Hematopoietic multipotent progenitor cell treated with erythropoietin and hydrocortisone succinate and interleukin-3 and kit ligand, for 17 days (in vitro differentiated cells): ENCODE measurements at places on chromosomes 12 and 14.

GRCh38 chr12:107618106-107618505 lies 67.5 kb upstream of the PWP1 start:
- no peak for DNase-seq

DNA sequence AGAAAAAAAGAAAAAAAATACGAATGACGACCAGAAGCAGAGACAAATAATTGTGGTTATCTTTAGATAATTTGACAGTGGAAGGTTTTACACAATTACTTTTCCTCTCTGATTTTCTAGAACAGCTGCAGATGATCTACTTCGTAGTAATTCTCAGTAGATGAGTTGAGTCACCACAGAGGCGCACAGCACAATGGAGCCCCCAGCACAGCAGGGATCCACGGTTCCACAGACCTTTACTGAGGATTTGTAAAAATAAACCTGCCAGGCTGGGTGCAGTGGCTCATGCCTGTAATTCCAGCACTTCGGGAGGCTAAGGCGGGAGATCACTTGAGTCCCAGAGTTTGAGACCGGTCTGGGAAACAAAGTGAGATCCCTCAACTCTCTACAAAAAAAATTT lies 29.3 kb downstream of the AMN start:
- DNase-seq = no peak

DNA sequence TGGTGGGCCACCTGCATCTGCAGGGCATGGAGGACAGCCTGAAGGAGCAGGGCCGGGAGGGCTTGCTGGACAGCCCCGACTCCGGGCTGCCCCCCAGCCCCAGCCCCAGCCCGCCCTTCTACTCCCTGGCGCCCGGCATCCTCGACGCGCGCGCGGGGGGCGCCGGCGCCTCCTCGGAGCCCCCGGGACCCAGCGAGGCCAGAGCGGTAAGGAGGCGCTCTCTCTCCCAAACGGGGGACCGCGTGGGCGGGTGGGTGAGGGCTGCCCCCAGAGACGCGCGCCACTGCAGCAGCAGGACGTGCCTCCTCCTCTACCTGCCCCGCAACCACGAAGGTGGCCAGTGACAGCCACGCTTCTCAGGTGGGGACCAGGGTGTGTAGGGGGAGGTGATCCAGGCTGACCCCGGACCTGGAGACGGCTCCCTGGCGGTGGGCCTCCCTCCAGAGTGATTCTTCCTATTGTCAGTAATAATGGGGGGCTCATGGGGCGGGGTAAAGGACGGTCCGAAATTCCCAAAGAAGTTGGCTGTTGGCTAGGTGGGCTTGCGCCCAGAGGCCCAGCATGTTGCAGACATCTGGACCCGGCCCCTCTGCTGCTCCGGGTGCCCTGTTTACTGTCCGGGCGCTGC lies 652 bp downstream of the RFLNA start:
- DNase-seq = no peak

GRCh38 chr14:96960598-96961116 lies 163.5 kb downstream of the VRK1 start:
- DNase-seq = no peak

GRCh38 chr12:68853396-68854077 lies 45.6 kb downstream of the MDM2 start:
- no peak for DNase-seq

DNA sequence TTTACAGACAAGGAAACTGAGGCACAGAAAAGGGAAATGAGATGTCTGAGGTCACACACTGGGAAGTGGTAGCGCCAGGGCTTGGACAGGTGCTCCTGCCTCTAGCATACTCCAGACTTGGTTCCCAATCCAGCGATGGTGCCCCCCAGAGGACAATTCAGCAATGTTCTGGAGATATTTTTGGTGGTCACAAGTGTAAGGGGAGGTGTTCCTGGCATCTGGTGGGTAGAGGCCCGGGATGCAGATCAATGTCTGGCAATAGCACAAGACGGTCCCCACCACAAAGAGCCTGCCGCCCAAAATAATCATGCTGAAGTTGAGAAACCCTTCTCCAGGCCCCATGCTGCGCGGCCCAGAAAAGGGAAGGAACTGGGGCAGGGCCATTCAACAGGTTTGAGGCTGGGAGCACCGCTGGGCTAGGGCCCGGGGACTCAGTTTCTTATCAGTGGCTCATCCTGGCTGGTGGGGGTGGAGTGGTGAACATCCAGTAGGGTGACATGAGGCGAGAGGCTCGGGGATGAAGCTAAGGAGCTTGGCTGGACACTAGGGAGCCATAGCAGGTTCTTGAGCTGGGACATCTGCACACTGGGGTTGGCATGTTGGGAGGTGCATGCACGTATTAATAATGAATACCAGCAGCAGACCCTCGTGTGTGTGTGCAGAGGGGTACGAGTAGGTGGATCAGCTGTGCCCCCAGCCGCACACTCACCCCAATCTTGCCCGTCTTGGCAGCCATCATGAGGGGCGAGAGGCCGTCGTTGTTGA lies 35.1 kb downstream of the TRPV4 start:
- DNase-seq = no peak

DNA sequence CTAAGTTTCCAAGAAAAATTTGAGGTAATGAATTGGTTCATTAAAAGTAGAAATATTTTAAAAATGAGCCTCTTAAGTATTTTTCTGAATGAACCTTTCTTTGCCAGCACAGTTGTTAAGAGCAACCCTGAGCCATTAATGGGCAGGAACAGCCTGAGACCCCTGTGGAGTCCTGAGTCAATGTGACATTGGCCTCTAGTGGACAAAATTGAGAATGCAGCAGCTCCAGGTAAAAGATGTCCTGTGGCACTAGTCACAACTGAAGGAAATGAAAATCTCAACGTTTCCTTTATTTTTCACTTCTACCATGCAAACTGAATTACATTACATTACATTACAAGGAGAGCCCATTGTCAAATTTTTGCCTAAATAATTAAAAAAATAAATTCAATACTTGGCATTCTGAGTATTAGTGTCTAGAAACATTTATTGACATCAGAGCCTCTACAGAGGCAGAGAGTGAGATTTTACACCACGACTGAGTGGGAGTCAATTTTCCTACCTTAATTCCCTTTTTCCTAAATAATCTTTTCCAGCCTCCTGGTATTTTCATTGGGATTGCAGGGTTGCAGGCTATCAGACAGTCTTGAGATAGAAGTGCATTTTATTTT lies 135.7 kb downstream of the PPM1H start:
- peak; percentile 44 for DNase-seq

- DNase-seq = no peak
Measured at GRCh38 chr12:40446385-40446784, 221.6 kb downstream of the LRRK2 start.

GRCh38 chr12:3454780-3455179 lies 36.2 kb upstream of the PRMT8 start:
- no peak for DNase-seq

DNA sequence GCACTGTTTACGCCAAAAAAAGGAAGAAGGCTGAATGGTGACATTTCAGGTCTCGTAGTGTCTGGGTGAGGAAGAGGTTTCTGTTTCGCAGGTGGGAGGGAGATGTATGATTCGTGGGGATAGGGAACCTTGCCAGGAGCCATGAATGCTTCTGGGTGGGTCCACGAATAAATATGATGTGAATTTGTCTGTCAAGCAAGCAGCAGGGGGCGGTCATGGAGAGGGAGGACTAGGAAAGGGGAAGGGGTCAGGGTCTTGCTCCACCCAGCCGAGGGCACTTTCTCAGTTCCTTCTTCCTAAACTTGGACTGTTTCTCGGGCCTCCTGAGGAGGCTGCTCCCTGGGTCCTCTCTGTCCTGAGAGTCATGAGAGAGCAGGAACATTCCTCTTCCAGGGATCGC lies 72.5 kb downstream of the LGMN start:
- DNase-seq = no peak

GRCh38 chr14:91299121-91300115 lies 54.9 kb upstream of the GPR68 start:
- DNase-seq = no peak

- no peak for DNase-seq
Measured at GRCh38 chr14:65382586-65382985, 29.9 kb upstream of the FUT8 start.

DNA sequence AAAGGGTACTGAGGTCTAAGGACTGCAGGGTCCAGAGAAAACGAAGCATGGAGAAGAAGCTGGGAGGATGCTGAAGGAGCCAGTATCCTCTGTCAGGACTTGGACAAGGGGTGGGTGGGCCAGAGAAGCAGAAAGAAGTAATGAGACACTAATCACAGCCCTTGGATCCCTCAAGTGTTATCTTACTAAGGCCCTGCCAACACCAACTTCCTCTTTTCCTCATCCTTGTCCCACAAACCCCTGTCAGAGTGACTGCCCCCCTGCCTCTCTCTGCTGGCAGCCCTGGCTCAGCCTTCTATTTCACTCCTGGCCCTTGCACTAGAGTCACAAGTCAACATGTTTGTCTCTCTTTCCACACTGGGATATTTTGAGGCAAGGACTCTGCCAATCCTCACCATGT lies 3.8 kb upstream of the ASIC1 start:
- no peak for DNase-seq

GRCh38 chr12:93593843-93594242 lies 21.4 kb downstream of the SOCS2 start:
- no peak for DNase-seq

DNA sequence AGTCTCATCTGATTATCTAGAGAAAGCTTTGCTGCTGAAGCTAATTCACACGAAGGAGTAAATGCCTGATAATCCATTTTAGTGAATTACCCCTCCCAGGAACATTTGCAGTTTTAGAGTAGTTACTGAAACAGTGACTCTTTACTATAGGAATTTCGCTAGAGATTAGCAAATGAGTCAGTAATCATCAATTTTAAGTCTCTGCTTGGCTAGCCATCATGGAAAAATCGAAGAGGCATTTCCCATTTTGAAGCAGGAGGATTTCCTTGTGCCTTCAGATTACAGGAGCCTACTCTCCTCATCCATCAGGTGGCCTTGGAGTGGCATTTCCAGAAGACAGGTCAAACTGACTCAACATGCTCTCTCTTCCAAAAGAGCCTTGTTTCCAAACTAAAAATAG lies 154.5 kb downstream of the EGLN3 start:
- DNase-seq = no peak

- no peak for DNase-seq
Measured at GRCh38 chr14:64170181-64170580, 124.0 kb downstream of the ESR2 start.

DNA sequence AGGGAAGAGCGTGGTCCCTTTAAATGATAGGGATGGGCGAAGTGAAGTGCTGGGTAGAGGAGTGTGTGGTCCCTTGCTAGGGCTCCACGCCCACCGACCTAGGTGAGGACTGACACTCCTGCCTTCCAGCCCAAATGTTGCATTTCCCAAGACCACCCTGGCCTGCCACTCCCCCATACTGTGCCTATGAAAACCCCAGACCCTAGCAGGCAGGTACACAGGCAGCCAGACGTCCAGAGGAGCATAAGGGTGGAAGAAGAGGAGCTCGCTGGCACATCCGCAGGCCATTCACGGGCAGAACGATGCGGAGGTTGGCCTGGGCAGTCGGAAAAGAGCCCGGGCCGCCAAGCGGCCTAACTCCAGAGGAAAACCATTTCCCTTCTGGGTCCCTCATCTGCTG lies 817 bp upstream of the IPO8 start:
- DNase-seq = no peak

GRCh38 chr14:68823434-68824206 lies 30.8 kb upstream of the ZFP36L1 start:
- no peak for DNase-seq

DNA sequence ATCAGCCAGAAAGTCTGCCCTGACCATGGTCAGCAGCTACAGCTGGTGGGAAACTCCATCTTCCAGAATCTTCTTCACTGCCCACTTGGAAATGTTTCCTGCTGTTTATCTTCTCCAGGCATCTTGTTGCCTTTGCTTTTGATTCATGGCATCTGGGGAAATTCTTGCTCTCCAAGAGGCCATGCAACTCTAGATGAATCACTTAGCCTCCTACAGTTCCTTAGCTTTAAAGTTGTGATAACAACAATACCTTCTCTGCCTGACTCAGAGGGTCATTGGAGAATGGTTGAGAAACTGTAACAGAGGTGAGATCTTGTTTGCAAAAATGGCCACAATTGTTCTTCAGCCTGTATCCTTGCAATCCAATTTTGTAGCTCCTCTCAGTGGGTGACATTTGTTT lies 121.0 kb upstream of the VRK1 start:
- DNase-seq = no peak

DNA sequence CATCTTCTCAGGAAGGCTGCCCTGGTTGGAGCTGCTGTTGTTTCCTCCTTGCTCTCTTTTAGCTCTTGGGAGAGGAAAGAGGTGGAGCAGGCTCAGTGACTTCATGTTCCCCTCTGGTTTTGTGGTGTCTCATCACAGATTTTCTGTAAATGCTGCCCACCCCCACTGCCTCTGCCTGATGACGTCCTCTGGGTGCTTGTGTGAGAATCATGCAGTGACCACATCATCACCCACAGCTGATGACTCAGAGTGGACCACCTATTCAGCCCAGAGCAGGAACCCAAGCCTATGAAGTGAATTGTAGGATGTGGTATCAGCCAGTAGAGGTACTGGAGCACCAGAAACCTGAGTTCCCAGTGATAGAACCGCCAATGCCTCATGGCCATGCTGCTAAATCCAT lies at the start of gene GZMB:
Gene GZMB (minus strand): TSS at position 33 of the 400 bp plus-strand sequence. CDS start 30 bp downstream, at position 3.
- DNase-seq = no peak

DNA sequence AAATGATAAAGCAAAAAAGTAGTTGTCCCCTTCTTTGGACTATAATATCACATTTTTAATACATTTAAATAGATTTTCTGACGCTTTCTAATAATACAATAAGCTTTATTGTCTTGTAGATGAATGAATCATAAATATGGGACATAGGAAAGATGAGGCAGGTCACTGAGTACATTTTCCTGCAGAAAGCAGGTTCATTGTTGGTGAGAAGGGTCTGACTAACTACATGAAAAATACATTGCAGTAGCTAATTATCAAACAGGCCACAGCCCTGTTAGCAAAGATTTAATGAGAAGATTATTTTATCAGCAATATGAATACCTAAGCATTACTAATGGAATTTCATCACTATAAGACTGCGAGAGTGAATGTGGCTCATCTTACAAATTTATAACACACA lies 45.6 kb downstream of the ABCD2 start:
- DNase-seq = no peak

DNA sequence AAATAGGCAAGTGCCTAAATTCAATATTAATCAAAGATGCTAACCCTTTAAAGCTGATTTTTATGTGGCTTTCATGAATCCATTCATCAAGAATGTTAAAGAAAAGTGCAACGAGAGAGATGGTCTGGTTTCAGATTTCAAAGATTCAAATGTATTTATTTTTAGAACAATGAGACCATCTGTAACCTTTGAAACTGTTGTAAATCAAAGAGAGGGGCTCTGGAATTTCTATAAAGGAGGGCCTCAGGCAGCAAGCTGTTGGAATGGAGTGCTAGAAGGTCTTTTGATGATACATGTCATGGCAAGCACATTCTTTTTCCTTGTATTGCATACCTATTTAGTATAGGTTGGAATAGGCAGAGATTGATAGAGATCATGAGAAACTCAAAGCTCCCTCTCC lies 433.0 kb downstream of the LRIG3 start:
- no peak for DNase-seq

- DNase-seq = no peak
Measured at GRCh38 chr12:41339784-41340183, 151.7 kb downstream of the PDZRN4 start.

GRCh38 chr12:2647186-2647585 lies 147.6 kb upstream of the FKBP4 start:
- no peak for DNase-seq

- DNase-seq = no peak
Measured at GRCh38 chr14:30264161-30264560, 294.8 kb upstream of the G2E3 start.

- no peak for DNase-seq
Measured at GRCh38 chr12:12817616-12818015, 4.5 kb downstream of the DDX47 start.

- DNase-seq = no peak
Measured at GRCh38 chr12:42140901-42141300, 3.8 kb downstream of the GXYLT1 start.

GRCh38 chr12:2049604-2050540 lies 2.9 kb upstream of the CACNA1C start:
- DNase-seq = no peak
